NCI-H2171 treated with DMSO at 0.1 percent for 48 hours (cell line): ENCODE measurements at places on chromosomes 7 and 10.

GRCh38 chr7:134737566-134738345, 41.7 kb upstream of the CALD1 start:
- DNase-seq, result no peak

- DNase-seq, result no peak
These were observed 55.9 kb downstream of the KCNMA1 start for GRCh38 chr10:77581738-77582137.

- no peak for DNase-seq
These were observed 10.8 kb downstream of the SERPINE1 start for GRCh38 chr7:101137651-101138212.

DNA sequence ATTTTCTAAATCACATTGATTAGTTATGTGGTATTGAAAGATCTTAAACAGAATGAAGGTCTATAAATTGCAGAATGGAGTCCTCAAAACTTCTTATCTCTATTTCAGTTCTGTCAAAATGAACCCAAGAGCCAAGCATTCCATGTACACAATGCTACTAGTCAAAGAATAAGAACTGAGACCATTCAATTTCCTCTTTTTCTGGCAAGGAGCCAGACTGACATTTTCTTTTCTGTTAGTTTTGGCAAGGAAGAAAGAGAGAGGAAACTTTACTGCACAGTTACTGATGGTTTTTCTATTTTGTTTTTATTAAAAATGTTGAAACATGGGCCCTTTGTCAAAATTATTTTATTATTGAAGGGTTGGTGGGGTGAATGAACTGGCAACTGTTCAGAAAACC, 181.8 kb upstream of the FERD3L start:
- no peak for DNase-seq

DNA sequence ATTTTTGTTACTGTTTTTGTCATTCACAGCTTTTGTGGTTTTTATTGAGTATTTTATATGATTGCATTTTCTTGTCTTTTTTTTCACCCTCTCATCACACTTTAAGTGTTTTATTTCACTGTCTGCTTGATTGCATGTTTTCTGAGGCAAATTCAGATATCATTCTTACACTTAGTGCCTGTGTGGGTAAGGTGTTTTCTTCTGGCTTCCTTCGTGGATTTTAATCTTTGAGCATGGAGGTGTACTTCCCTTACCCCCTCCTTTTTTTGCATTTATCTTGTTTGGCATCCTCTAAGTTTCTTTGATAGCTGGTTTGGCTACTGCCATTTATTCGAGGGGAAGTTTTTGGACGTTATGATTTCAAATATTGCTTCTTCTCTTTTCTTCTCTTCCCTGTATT, 127.9 kb downstream of the MLLT10 start:
- no peak for DNase-seq

DNA sequence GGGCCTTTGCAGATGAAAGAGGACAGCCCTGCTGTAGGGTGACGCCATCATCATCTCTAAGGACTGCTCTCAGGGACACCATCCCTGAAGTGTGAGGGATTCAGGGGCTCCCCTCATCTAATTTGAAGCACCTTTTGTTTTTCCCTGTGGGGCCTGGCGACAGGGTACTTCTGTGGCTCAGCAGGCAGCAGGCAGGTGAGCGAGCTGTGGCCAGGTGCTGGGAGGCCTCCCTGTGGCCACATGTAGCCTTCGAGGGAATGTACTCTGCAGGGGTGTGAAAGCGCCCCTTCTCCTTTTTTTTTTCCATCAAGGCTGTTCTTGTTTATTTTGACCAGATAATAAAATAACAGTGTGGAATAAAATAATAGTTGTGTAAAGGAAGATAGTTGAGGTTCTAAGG, 118.2 kb upstream of the DPP6 start:
- DNase-seq, result no peak

GRCh38 chr7:155724327-155725005, 80.0 kb downstream of the RBM33 start:
- peak; percentile 2 for DNase-seq

DNA sequence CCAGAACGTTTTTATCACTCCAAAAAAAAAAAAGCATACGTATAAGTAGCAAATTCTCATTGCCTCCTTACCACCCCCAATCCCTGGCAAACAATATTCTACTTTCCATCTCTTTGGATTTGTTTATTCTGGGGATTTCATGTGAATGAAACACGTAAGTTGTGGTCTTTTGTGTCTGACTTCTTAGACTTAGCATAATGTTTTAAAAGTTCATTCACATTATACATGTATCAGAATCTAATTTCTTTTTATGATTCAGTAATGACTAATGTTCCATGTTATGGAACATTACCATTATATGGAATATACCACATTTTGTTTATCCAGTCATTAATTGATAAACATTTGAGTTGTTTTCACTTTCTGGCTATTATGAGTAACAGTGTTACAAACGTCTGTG, 12.5 kb upstream of the KLHL7 start:
- DNase-seq, result no peak
